ENCODE measurements at places on chromosomes 11 and 22.

GRCh38 chr22:46064228-46064965 is 85.9 kb upstream of the PPARA start:
- peak; percentile 24 for DNase-seq

GRCh38 chr11:115123641-115124040 is 380.6 kb downstream of the CADM1 start:
- DNase-seq: no peak

DNA sequence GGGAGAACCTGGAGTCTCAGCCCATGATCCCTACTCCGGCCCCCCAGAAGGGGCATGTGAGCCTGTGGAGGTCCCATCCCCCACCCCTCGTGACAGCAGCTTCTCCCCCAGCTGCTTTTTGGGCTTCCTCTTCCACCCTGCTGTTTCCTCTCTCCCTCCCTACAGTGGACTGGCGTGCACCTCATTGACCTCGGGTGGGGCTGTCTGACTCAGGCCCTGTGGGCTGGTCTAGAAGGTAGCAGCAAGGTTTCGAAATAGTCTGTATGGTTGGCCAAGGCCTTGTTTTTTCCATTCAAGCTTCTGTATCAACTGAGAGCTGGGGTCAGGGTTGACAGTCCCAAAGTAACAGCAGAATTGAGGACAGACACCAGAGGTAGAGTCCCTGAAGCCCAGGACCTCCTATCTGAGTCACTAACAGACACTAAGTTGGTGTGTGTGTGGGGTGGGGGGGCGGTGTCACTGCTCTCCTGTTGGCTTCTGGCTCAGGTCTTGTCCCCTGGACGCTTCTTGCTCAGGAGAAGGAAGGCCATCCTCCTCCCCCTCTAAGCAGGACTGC is 7.7 kb downstream of the SLC37A2 start:
- peak; percentile 28 for DNase-seq

DNA sequence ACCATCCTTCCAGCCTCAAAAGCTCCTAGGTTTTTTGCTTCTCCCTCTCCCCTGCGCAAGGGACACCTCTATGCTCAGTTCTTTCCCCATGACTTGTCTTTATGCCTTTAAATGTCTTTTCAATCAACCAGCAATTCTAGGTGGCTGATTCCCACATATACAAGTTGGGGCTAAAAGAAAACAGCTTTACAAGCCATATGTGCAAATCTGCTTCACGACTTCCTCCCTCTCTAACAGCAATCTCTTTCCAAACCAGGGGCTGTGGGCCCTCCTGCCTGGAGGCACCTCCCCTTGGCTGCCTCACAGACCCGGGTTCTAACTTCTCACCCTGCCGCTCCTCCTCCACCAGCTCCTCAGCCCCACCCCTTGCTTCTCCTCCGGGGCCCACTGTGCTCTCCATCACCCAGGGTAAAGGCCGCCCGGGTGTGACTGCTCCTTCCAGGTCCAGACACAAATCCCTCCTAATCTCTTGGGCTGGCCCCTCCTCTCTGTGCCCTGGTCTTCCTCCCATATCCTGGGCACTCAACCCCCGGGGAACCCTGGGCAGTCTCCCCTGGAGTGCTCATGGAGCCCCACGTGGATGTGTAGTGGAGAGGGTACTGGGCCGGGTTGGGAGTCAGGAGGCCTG is 14.1 kb downstream of the TMPRSS13 start:
- DNase-seq: no peak

- DNase-seq: no peak
Measured at GRCh38 chr11:130546901-130547694, 98.7 kb downstream of the ADAMTS15 start.

- DNase-seq: no peak
Measured at GRCh38 chr22:39238101-39238466, 6.7 kb downstream of the PDGFB start.

GRCh38 chr11:111416231-111416960 is 37.3 kb upstream of the POU2AF1 start:
- no peak for DNase-seq

- no peak for DNase-seq
Measured at GRCh38 chr11:74680703-74681531, 50.3 kb downstream of the CHRDL2 start.

Data from posterior cingulate gyrus (tissue), 11 donors.